Activated CD4-positive, alpha-beta T cell treated with anti-CD3 and anti-CD28 coated beads, Interleukin-2, amount 10 ng/mL, durations not matched to agents 7 days and 5 days (primary cell): ENCODE measurements at places on chromosomes 3 and 15. TPM values are rescaled to one million over a fixed set of nuclear protein-coding genes. Genes with fewer than 3 reads are reported as not detected.

DNA sequence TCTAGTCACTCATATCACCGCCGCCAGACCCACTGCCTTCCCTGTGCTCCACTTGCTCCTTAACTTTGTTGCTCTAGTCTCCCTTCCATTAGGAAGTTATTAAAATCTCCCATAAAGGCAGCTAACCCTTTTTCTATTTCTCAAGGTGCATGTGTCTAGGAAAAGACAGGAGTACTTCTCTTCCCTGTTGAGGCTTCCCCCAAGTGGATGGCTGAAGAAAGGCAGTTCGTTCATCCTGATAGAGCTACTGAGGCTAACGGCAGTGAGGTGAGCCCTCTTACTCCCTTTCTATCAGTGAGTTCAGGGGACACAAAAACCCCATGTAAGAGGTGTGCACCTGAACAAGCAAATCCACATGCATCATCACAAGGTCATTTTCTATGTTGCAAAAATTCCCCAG is 397.8 kb downstream of the IGSF11 start:
- H3K4me3 ChIP-seq: no peak overlapping the region
- no peaks in the 10 kb centered on the region for H3K27me3 ChIP-seq
- H3K27ac ChIP-seq: no peak overlapping the region

- H3K27me3 ChIP-seq: peaks cover 4% of the 10 kb centered on the region
- no peak overlapping the region for H3K4me3 ChIP-seq
- no peak overlapping the region for H3K27ac ChIP-seq
Measured at GRCh38 chr3:5087209-5087608, 34.9 kb upstream of the ARL8B start.

DNA sequence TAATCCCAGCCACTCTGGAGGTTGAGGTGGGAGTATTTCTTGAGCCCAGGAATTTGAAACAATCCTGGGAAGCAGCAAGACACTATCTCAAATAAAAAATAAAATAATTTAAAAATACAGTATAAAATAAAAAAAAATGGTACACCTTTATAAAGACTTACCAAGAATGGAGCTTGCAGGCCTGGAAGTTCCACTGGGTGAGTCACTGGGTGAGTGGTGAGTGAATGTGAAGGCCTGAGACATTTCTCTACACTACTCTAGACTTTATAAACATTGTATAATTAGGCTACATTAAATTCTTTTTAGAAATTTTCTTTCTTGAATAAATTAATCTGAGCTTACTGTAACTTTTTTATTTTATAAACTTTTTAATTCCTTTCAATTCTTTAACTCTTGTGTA is 609.1 kb upstream of the BCHE start:
- no peak overlapping the region for H3K4me3 ChIP-seq
- H3K4me1 ChIP-seq: no peaks in the 10 kb centered on the region
- no peaks in the 10 kb centered on the region for H3K36me3 ChIP-seq
- H3K27ac ChIP-seq: no peak overlapping the region
- no peak for DNase-seq
- no peaks in the 10 kb centered on the region for H3K27me3 ChIP-seq

DNA sequence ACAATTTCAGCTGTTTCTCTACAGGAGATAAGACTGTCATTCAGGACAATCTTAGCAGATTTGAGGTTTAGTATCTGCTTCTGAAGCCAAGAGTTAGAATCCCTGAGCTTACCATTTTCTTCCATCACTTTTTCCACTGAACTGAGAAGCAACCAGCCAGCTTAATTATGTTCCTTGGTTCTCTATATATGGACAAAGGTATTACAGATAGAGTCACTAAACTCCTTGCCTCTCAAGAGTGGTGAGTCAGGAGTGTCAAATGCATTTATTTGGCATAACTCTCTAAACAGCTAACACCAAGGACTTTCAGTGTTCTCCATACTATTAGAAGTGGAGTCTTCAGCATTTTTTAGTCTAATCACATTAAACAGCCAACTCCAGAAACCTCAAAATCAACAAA is 239.3 kb downstream of the ALCAM start:
- H3K4me3 ChIP-seq: no peak overlapping the region
- no peaks in the 10 kb centered on the region for H3K4me1 ChIP-seq
- H3K27me3 ChIP-seq: peaks cover 2% of the 10 kb centered on the region
- H3K27ac ChIP-seq: no peak overlapping the region
- no peak for DNase-seq

DNA sequence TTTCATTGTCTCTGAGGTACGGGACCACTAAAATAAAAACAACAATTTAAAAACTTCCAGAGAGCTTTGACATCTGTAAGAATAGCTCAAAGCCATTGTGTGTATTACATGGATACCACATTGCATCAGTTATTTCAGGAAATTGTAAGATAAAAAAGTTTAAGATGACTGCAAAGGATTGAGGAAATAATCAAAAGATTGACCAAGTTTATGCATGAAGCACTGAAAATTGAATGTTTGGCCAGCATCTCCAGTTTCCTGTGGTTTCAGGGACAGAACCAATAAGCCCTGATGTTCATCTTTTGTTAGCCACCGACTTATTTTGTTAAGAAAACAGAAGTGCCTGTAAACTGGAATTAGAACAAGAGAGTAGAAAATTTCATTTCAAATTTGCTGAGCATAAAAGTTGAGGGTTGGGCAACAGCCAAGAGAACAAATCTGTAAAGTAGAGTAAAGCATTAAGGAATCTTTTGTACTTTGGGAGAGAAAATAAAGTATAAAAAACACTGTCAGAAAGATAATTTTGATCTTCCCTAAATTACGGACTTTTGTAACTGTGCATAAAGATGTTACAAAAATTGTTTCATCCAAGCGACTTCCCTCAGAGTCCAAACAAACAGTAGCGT is 211.5 kb upstream of the P2RY1 start:
- no peaks in the 10 kb centered on the region for H3K4me1 ChIP-seq
- H3K27ac ChIP-seq: no peak overlapping the region
- no peak for DNase-seq
- H3K4me3 ChIP-seq: no peak overlapping the region

GRCh38 chr3:129277829-129278271 is 820 bp upstream of the HMCES start:
- H3K36me3 ChIP-seq: peaks cover 62% of the 10 kb centered on the region
- no peaks in the 10 kb centered on the region for H3K27me3 ChIP-seq
- H3K4me1 ChIP-seq: peaks cover 49% of the 10 kb centered on the region
- peak overlapping the region; percentile 96 for H3K4me3 ChIP-seq

DNA sequence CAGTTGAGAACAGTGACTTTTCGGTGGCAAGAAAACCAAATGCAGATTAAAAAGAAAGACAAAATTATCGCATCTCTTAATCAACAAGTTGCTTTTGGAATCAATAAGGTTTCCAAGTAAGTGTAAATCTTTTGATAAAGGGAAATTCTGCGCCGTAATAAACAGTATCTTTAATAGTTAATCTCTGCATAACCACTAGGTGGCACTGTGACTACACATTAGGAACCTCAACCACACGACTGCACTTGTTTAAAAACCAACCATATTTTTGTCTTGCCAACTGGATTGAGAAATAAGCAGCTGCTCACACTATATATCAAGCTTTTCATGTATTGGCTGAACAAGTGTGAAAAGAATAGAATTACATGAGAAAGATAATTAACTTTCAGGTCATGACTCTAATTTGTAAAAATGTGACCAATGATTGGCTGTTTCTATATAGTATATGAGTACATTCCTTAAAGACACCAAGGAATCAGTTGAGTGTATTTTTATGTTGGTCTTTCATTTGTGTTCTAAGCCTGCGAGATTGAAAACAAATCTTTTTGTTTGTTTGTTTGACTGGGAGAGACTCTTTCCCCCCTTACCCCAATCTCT is 72.7 kb downstream of the DZIP3 start:
- peak; percentile 77 for DNase-seq
- peaks cover 13% of the 10 kb centered on the region for H3K36me3 ChIP-seq
- no peak overlapping the region for H3K27ac ChIP-seq
- H3K4me3 ChIP-seq: no peak overlapping the region

DNA sequence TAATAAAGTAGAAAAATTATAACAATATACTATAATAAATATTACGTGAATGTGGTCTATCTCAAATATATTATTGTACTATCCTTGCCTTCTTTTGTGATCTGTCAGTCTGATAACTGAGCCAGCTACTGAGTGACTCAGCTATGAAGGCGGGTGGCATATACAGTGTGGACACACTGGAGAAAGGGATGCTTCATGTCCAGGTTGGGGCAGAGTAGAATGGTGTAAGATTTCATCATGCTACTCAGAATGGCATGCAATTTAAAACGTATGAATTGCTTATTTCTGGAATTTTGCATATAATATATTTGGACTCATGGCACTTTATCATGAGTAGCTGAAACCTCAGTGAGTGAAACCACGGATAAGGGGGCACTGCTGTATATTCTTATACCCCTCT is 172.9 kb upstream of the TBC1D5 start:
- H3K4me3 ChIP-seq: no peak overlapping the region
- DNase-seq: no peak
- H3K27me3 ChIP-seq: peaks cover 14% of the 10 kb centered on the region
- H3K27ac ChIP-seq: no peak overlapping the region
- no peaks in the 10 kb centered on the region for H3K36me3 ChIP-seq
- H3K4me1 ChIP-seq: no peaks in the 10 kb centered on the region

DNA sequence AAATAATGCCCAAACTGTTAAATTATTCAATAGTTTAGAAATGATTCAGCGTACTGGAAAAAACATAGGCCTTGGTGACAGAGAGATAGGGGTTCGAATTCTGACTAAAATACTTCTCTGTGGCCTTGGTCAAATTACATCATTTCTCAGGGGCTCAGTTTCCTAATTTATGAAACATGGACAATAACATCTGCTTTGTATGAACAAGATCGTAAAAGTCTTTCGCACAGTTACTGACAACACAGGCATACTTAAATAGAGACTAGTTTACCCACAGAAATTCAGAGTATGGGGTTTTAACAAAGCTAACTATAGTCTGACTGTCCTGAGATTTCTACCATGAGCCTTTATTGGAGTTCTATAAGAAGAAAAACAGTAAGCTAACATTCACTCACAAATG is 440.4 kb downstream of the FHIT start:
- H3K36me3 ChIP-seq: no peaks in the 10 kb centered on the region
- H3K27ac ChIP-seq: no peak overlapping the region
- H3K27me3 ChIP-seq: no peaks in the 10 kb centered on the region
- no peaks in the 10 kb centered on the region for H3K4me1 ChIP-seq

DNA sequence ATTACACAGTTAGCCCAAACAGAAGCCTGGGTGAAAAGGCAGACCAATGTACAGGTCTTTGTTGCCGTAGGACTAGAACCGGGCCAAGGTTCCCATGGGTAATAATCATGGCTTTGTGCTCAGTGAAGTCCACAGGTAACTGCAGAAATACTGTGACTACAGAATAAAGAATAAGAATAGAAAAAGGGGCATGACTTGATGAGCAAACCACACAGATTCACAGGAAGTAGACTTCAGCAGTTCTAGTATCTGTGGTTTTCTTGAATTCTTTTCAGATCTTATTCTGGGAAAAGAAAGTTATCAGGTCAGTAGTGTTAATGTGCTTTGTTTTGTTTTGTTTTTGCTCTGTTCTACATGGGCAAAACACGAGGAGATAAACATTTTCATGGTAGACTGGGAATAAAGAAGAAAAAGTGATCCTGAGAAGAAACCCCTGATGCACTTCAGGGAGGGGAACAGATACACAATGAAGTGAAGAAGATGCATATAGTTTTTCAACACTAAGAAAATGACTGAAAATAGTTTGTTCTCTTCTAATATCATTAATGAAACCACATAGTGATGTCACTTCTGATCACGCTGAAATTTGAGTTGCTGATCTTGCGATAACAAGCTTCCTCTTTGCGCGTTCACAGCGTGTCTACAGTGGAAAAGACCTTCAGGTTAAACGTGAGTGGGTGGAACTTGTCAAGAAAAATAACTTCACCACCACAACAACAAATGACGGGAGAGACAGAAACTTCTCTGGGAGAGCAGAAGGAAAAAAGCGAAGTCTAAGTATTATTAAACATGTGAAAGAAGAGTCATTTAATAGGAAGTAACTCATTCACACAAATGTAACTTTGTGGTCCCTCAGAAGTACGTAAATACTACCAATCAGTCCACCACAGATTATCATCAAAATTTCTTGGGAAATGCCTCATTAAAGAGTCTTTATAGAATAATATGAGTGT is 315.8 kb upstream of the SATB1 start:
- DNase-seq: peak; percentile 75
- H3K27ac ChIP-seq: peak overlapping the region; percentile 97
- H3K36me3 ChIP-seq: peaks cover 21% of the 10 kb centered on the region
- no peaks in the 10 kb centered on the region for H3K27me3 ChIP-seq

GRCh38 chr3:125051715-125052581 is 3.8 kb downstream of the HEG1 start:
- H3K36me3 ChIP-seq: peaks cover 28% of the 10 kb centered on the region
- peak; percentile 69 for DNase-seq
- peak overlapping the region; percentile 90 for H3K4me3 ChIP-seq

- H3K27me3 ChIP-seq: peaks cover 71% of the 10 kb centered on the region
- H3K4me1 ChIP-seq: no peaks in the 10 kb centered on the region
- H3K36me3 ChIP-seq: no peaks in the 10 kb centered on the region
- no peak for DNase-seq
- no peak overlapping the region for H3K27ac ChIP-seq
Measured at GRCh38 chr3:186090901-186091300, 18.0 kb downstream of the ETV5 start.

DNA sequence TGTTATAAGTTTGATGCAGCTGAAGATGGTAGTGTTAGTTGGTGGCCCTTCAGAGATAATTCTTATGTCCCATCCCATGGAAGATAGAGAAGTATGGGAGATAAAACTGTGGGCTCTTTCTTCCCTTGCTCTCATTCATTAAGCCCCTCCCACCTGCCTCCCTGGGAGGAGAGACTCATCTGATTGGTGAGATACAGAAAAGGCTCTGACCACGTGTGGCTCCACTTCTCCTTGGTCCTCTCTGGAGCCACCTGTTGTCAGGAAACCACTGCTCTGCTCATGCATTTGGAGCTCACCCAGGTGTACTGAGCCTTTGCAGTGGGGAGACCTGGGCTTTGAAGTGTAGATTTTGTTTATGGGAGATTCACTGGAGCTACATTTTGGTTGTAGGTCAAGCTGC is 293.2 kb upstream of the RASGRP1 start:
- H3K27ac ChIP-seq: no peak overlapping the region
- no peaks in the 10 kb centered on the region for H3K36me3 ChIP-seq
- no peak overlapping the region for H3K4me3 ChIP-seq
- H3K27me3 ChIP-seq: peaks cover 27% of the 10 kb centered on the region
- DNase-seq: no peak

DNA sequence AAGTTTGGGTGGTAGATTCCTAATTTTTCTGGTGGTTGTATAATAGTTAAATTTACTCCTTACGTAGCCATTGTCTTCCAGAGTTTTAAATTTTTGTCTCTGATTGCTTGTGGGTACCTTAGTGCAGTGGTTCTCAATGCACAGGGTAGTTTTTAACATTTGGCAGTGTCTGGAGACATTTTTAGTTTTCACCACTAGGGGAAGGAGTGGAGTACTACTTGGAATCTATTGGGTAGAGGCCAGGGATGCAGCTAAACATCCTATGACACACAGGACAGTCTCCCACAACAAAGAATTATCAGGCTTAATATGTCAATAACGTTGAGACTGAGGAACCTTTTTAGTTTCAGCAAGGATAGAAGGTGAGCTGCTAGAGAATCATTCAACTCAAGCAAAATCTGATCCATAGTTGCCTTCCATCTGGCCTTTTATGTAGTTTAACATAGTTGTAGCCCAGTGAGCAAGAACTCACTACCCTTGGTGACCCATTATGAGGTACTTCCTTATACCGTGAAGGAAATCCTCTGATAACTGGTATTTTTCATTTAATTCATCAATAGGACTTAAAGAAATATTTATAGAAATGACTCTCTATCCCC is 8.6 kb upstream of the STX19 start:
- no peaks in the 10 kb centered on the region for H3K27me3 ChIP-seq
- H3K4me3 ChIP-seq: no peak overlapping the region
- DNase-seq: no peak
- H3K4me1 ChIP-seq: no peaks in the 10 kb centered on the region
- H3K36me3 ChIP-seq: peaks cover 2% of the 10 kb centered on the region

Gene ROPN1B
- total RNA-seq: not detected

Gene BUB1B
- 81.1 TPM for total RNA-seq

Gene GOLGA8B
- 130 TPM for total RNA-seq

Gene ARGFX
- total RNA-seq: not detected

Gene GRIP2
- total RNA-seq: 0.45 TPM

Gene LSAMP
- total RNA-seq: not detected

Gene CCR4
- total RNA-seq: 53.2 TPM
